Stimulated activated CD4-positive, alpha-beta T cell treated with anti-CD3 and anti-CD28 coated beads, Interleukin-15, amount 100 ng/mL, for 1 hour (primary cell): ENCODE measurements at places on chromosomes 2 and 18.

DNA sequence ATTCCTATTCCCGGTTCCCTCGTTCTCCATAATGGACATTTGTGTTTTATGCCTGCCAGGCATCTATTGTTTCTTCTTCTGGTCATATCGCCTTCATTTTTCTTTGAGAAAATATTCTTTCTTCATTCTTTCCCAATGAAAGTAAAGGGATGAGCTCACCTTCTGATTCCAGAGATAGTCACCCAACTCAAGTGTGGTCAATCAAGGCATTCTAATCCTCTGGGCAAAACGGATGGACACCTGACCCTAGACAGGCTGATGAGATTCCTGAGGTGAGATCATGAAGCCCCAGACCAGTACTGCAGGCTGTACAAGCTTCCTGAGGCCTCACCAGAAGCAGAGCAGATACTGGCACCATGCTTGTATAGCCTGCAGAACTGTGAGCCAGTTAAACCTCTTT is 52.8 kb downstream of the GAD1 start:
- DNase-seq: no peak

DNA sequence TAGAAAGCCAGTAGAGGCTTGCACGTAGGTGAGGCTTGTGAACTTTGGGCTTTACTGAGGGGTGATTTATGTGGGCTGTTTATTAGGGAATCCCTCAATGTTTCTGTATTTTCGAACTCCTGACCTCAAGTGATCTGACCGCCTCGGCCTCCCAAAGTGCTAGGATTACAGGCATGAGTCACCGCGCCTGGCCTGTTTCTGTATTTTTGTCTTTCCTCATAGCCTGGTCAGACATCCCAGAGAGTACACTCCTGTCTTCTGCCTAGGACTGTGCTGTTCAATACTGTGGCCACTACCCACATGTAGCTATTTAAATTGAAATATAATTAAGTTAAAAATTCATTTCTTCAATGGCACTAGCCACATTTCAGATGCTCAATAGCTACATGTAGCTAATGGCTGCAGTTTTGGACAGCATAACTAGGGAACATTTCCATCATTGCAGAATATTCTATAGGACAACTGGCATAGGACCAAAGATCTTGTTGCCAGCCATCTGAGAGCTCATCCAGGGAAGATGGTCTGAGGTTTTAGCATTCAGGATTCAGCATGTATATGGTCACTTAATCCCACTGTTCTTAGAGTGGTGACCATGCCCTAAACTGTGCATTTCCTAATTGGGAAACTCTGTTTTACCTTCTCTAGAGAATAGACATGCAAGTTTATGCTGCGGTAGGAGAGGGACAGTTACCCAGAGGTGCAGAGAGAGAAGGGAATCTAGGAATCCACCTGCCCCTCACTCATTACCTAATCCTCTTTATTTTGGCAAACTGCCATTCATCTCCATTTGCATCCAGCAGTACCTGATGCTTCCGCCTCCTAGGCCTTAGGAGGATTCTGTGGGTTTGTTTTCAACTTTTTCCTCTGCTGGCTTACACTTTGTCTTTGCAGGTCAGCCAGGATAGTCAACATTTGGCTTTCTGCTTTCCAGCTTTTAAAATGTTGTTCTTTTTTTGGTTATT is 64.4 kb downstream of the LCLAT1 start:
- DNase-seq: no peak

GRCh38 chr2:211035548-211036185 is 479.3 kb downstream of the CPS1 start:
- DNase-seq: no peak

DNA sequence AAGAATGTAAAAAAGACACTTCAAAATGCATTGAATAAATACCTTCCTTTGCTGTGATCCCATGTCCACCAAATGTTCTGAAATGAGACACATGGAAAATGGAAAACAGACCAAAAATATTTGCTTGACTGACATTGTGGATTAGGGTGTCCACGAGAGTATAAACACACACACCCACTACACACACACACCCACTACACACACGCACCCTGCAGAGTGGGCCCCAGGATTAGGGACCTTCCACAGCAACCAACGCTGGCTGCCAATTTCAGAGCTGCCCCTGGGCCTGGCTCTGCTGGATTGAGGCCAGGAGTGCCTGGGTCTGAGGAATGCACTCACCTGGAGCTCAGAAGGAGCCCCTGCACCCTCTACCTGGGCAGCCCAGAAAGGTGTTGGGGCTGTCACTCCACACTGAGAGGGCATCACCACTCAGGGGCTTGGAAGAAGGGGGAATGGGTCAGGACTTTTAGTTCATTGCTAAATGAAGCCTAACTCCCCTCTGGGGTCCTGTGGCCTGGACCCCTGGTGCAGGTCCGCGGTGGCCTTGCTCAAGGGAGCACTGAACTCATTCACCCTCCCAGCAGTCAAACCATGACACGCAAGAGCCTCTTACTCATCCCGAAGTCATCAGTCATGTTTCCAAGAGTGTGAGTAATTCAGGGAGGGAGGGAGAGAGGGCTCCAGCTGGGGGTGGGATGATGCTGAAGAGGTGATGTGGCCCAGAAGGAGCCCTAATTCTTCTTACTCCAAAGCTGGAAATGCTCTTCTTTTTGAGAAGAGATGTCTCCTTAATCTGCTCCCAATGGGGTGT is 50.2 kb upstream of the PLB1 start:
- no peak for DNase-seq

DNA sequence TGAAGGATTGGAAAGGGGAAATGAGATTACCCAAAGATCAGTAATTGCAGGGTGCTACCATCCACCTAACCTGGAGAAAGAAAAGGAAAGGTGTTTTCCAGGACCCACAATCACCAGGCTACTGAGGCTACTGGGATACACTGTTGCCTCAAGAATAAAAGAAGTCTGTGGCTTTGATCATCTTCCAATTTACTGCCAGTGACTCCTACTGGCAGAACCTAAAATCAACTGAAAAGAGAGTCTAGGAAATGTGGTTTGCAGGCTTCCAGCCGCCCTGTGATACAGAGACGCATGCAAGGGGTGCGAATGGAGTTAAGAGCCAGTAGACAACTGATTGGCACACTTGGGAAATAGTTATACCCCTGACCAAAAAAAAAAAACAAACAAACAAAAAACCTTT is 16.6 kb upstream of the TTL start:
- no peak for DNase-seq

- no peak for DNase-seq
Measured at GRCh38 chr2:164146441-164146840, 410.6 kb upstream of the FIGN start.

- no peak for DNase-seq
Measured at GRCh38 chr18:33716061-33716683, 138.2 kb downstream of the ASXL3 start.

DNA sequence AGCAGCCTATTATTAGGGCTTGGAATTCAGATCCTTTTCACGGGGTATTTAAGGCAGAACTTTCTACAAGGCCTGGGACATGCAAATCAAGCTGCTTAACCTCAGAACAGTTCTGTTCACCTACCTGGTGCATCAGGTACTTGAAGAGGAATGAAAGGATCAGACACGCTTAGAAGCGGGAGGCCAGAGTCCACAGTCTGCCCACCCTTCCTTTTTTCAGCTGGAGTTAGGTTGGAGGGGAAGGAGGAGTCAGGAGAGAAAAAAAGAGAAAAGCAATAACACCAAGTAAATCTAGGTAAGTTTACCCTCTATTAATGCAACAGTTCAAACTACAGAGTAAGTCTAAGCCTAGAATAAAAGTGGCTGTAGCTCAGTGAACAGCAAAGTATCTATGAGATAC is 58.6 kb upstream of the NFU1 start:
- DNase-seq: no peak

GRCh38 chr18:3610813-3611212 is 160.8 kb downstream of the TGIF1 start:
- DNase-seq: no peak

- no peak for DNase-seq
Measured at GRCh38 chr2:1863386-1863785, 119.1 kb upstream of the PXDN start.

- DNase-seq: no peak
Measured at GRCh38 chr2:65231892-65232477, 4.4 kb downstream of the ACTR2 start.

DNA sequence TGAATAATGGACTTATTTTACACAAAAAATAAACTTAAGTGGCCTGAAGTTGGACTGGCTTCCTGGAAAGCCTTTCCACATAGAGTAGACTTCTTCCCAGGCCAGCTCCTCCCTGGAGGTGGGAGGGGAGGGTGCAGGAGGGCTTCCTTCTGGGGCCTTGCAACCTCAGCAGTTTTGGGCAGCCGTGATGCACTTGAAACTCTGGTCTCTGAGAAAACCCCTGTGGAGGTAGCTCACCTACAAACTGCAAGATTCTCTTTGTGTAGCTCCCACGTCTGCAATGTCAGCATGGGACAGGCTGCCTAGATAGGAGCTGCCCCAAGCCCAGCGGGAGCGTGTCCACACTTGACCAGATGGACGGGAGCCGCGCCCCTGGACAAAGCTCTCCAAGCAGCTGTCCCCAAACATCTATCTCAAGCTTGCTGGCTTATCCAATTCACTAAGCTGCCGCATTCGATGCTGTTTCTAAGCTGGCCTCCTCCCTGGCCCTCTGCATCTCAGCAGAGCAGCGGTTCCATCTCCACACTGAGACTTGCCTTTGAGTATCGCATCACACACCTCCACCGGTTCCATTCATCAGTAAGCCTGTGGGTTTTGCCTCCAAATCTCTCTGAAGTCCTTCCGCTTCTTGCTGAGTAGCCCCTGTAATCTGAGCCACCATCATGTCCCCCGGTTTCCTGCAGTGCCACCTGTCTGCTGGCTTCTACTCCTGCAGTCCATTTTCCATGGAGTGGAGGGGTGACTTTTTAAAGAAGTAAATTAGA is 1.6 kb upstream of the LPIN1 start:
- DNase-seq: no peak

- no peak for DNase-seq
Measured at GRCh38 chr18:33983126-33983525, 241.6 kb downstream of the NOL4 start.

GRCh38 chr2:5897249-5897648 is 205.1 kb downstream of the SOX11 start:
- no peak for DNase-seq

DNA sequence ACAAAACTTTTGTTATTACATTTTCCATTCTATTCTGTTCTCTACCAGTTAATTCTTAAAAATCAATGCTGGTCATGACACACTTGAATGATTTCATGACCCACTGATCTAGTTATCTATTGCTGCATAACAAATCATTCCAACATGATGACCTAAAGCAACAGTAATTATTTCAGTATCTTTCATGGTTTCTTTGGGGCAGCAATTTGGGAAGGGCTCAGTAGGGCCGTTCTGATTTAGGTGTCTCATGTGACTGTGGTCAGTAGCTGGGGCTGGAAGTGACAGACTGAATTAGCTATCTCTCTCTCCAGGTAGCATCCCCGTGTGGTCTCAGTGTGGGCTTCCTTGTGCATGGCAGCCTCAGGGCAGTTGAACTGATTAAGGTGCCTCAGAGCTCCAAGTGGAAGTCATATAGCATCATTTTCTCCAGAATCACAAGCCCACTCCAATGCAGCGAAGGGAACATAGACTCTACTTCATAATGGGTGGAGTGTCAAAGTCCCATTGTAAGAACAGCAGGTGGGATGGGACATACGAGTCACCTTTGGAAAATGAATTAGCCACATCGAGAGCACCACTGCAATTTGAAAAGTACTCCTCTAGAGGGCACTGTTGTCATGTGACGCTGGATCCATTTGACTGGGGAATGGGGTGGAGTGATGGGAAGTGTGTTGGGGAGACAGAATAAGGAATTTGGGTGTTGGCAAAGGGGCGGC is 39.1 kb upstream of the FAM136A start:
- DNase-seq: no peak

DNA sequence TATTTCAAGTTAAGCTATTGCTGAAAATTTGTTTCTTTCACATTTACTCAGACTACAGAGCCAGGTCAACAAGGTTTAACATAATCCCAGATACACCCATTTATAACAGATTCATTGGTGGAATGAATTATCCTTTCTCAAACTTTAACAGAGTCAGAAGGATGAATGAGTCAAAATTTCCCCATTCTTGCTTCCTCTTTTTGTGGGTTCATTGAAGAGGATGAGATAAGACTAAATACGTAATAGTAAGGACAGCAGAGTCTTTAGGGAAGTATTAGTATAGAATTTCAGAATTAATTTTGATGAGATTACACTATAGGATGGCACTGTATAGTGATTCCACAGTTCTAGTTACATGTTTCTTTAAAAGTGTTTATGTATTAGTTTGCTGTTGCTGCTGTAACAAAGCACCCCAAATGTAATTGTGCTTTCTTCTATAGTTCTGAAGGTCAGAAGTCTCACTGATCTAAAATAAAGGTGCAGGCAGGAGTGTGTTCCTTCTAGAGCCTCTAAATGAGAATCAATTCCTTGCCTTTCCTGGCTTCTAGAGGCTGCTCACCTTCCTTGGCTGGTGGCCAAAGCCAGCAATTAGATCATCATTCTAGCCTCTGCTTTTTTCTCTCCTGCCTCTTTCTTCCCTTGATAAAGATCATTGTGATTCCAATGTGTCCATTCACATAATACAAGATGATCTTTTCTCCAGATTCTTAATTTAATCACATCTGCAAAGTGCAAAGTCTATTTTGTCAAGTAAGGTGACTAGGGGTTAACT is 309.3 kb upstream of the PIK3C3 start:
- DNase-seq: no peak

DNA sequence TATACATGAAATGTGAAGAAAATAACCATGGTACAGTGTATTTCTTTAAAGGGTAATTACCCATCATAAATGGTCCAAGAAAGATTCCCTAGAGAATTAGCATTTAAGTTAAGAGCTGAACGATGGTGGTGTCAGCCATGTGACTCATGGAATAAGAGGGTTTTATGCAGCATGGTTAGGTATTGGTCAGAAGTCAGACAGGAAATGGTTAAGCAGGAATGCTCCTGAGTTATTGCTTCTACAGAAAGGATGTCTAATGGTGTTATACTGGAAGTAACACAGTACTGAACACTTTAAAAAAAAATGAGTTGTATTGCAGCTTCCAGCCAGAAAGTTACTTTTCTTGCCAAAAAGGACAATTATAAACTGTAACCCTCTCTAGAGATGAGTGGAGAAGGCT is 72.7 kb upstream of the UBE2E3 start:
- DNase-seq: no peak

- no peak for DNase-seq
Measured at GRCh38 chr2:183868707-183869106, 729.6 kb upstream of the ZNF804A start.

GRCh38 chr2:10235099-10235908 is 67.4 kb upstream of the HPCAL1 start:
- DNase-seq: no peak

- DNase-seq: no peak
Measured at GRCh38 chr18:39741755-39742466, 2176.3 kb upstream of the CELF4 start.

GRCh38 chr18:53749766-53750165 is 474.7 kb downstream of the MBD2 start:
- DNase-seq: no peak

GRCh38 chr2:241635756-241636155 is 1.2 kb downstream of the THAP4 start:
- DNase-seq: no peak

DNA sequence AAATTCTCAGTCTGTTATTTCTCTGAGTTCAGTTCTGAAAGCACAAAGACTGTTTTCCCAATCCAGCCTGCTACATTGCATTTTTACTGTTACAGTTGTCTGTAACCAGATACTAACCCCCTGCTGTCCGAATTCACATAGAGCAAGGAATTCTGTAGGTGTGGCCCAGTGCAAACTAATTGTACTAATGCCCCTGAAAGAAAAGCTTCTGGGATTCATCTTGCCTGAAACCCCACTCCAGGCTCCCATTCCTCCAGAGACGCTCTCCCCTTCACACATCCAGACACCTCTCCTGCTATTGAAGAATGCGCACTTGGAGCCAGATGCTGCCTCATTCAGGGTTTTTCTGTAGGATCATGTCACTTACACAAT is 127.0 kb downstream of the TTC32 start:
- DNase-seq: no peak
